Activated CD8-positive, alpha-beta T cell treated with anti-CD3 and anti-CD28 coated beads for 36 hours (primary cell): ENCODE measurements at places on chromosomes 5 and 9. TPM values are rescaled to one million over a fixed set of nuclear protein-coding genes. Genes with fewer than 3 reads are reported as not detected.

The CD72 gene
- total RNA-seq, result 13.1 TPM

GRCh38 chr5:97888439-97888838 is 705.4 kb upstream of the RIOK2 start:
- DNase-seq, result no peak

GRCh38 chr5:177509991-177510566 is 453 bp upstream of the DOK3 start:
- peak; percentile 48 for DNase-seq

GRCh38 chr9:33628865-33629410 is 104.9 kb downstream of the ANKRD18B start:
- peak; percentile 35 for DNase-seq

DNA sequence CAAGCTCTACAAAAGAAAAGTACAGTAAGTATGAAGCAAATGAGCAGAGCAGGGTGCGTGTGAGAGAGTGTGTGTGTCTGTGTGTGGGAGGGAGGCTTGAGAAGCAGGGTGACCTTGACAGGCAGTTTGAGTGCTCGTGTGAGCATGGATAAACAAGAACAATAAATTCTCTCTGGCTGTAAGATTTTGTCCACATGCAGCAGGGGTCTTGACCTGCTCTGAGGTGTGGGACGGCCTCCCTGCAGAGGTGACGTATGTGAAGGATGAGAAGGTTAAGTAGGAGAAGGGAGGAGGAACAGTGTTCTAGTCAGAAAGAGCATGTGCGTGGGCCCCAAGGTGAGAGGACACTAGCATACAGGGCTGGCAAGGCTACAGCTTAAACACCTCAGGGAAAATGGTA is 49.0 kb downstream of the SPTLC1 start:
- no peak for DNase-seq

DNA sequence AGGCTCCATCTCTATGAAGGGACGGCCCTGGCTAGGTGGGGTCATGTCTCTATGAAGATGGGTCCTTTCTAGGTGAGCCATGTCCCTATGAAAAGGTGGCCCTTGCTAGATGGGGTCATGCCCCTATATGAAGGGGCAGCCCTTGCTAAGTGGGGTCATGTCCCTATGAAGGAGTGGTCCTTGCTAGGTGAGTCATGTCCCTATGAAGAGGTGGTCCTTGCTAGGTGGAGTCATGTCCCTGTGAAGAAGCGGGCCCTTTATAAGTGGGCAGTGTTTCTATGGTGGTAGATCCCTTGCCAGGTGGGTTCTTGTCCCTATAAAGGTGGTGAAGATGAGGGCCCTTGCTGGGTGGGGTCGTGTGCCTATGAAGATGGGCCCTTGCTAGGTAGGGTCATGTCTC is 283.0 kb upstream of the IRX2 start:
- no peak for DNase-seq

- no peak for DNase-seq
These were observed 155.6 kb upstream of the RASEF start for GRCh38 chr9:83218411-83219090.
